Stimulated activated CD8-positive, alpha-beta memory T cell treated with anti-CD3 and anti-CD28 coated beads, Interleukin-4, amount 100 ng/mL, for 4 hours (primary cell): ENCODE measurements at places on chromosomes 7 and 10.
A peak's percentile ranks its signal among the peaks of the same experiment; 100 is the strongest.

- DNase-seq: no peak
These were observed 436.8 kb upstream of the GALNT17 start for GRCh38 chr7:70694971-70695794.

- no peak for DNase-seq
These were observed 18.8 kb downstream of the PTTG1IP2 start for GRCh38 chr7:90488220-90488619.

GRCh38 chr10:12594448-12594944 is 245.1 kb downstream of the CAMK1D start:
- DNase-seq: no peak

DNA sequence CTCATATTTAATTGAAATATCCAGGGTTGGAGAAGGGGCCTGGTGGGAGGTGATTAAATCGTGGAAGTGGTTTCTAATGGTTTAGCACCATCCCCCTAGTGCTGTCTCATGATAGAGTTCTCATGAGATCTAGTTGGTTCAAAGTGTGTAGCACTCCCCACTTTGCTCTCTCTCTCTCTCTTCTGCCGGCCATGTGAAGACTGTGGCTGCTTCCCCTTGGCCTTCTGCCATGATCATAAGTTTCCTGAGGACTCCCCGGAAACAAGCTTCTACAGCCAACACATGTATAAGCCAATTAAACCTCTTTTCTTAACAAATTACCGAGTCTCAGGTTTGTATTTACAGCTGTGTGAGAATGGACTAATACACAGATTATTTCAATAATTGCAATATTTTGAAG is 305.8 kb upstream of the KCND2 start:
- no peak for DNase-seq

GRCh38 chr7:2805213-2805944 is 38.7 kb downstream of the GNA12 start:
- DNase-seq: no peak

DNA sequence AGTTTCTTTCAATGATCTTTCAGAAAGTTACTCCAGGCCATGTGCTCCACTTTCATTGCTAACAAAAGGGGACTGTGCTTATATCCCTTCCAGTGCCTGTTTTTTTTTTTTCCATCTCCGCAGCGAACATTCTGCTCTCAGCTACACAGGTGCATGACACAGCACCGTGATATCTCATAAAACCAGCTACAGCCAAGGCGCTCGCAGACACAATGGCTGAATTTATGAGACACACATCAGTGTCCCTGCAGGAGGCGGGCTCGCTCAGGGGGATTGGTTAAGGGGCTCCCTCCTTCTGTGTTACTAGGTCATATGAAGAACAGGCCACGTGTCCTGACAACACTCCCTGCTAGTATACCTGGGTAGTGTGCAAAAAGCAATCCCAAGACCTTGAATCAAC is 245.5 kb downstream of the SKAP2 start:
- no peak for DNase-seq

DNA sequence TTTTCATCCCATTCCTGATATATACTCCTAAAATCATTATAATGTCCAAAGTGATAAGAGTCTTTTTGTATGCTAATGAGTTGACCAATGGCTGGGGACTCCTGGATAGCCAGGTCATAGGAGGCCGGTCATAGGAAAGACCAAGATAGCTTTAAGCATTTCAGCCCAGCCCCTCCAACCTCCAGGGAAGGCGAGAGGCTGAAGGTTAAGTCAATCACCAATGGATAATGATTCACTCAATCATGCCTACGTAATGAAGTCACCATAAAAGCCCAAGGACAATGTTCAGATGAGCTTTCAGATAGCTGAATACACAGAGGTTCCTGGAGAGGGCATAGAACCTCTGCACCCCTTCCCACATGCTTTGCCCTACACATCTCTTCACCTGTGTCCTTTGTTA is 75.7 kb downstream of the VWDE start:
- no peak for DNase-seq

DNA sequence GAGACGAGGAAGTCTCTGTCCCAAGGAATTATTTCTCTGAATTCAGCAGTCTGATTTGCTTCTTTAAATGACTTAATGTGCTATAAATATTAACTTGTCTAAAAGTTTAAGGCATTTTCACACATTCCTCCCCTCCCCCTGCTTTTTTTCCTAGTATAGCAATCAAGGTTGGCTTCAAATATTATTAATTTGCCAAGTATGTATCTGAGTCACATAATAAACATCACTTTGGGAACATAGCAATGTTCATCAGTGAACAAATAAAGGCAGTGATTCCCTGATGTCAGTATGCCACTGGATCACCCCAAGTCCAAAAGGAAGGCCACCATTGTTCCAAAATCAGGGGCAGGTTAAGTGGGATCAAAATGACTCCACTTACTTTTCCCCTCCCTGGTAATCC is 40.5 kb downstream of the PDE6C start:
- no peak for DNase-seq

DNA sequence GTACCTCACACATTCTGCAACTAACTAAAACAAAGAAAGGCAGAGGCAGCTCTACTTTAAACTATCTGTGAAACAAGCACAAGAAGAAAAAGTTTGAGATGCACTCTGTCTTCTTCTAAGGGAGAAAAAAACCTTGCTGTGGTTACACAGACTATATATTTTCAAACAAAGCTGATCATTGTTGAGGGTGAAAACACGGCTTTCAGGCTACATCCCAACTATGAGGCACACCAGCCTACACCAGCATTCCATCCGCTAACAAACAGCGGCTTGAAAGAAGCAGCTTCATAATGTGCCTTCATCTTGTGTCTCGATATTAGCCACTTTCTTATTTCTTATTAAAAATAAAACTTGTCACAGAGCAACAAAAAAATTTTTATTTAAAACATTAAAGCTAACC is 79.1 kb downstream of the USP6NL start:
- no peak for DNase-seq

DNA sequence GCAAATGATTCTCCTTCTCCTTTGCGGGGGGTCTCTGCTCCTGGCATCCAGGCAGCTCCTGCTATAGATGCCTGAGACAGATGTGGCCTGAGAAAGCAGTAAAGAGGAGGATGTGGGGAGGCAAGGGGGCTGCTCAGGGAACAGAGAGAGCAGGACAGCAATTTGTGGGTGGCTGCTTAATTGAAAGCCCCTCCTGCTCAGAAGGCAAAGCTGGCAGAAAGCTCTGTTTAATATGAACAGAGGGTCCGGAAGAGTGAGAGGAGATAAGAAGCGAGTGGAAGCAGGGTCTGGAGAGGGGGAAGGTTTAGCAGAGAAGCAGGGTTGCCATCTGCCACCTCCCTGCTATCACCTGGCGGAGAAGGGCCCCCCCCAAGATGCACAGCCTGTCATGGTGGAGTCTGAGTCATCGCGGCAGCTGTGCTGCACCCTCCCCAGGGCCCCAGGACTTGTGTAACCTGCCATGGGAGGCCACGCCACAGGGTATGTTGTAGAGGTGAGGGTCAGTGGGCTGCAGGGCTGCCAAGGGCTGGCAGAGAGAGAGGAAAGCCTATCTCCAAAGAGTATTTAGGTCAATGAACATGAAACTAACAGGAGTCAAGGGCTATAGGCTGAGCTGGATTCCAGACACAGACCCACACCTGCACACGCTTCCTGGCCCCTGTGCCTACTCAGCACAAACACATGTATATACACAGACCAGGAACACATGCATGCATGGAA is 1109.8 kb upstream of the AUTS2 start:
- no peak for DNase-seq

DNA sequence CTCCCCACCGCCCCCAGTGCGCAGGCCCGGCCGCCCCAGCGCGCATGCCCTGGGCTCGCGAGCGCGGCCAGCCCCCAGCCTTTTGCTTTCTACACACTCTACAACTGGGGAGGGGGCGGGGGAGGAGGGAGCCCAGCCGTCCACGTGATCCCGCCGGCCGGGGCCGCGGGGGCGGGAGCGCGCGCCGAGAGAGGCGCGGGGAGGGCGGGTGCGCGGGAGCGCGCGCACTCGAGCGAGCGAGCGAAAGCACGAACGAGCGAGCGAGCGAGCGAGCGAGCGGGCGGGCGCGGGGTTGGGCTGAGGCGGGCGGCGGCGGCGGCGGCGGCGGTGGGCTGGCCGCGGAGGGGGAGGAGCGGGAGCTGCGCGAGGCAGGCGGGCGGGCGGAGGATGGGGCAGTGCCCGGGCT is at the start of gene AUTS2:
Gene AUTS2 (plus strand): TSS at position 395 of the 406 bp plus-strand sequence. CDS start 1,179 bp downstream, outside the sequence.
- peak; percentile 32 for DNase-seq

DNA sequence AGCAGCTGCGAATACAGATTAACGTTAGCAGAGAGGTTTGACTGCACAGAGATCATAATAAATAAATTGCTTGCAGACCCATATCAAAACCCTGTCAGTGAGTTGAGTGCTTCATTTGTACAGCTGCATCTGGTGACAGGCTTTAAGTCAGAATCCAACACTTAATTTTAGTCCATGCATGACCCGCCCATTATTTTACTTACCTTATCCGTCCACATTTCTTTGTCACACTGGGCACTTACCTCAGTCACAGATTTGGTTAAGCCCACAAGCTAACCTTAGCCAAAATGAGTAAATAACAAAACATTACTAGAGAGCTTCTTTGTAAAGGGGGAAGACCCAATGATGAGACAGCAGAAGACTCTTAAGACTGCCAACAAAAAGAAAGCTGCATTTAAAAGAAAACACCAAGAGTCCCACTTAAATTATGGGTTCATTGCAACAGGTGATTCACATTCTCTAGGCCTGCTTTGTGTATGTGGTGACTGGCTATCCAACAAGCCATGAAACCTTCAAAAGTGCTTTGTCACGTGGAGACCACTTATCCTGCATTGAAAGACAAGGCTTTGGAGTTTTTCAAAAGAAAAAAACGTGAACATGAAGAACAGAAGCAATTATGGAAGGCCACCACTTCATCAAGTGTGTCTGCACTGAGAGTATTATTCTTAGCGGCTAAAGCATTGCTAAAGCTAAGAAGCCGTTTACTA is 32.2 kb downstream of the PHTF2 start:
- DNase-seq: no peak

- DNase-seq: no peak
These were observed 30.2 kb downstream of the ASNS start for GRCh38 chr7:97842006-97842405.

DNA sequence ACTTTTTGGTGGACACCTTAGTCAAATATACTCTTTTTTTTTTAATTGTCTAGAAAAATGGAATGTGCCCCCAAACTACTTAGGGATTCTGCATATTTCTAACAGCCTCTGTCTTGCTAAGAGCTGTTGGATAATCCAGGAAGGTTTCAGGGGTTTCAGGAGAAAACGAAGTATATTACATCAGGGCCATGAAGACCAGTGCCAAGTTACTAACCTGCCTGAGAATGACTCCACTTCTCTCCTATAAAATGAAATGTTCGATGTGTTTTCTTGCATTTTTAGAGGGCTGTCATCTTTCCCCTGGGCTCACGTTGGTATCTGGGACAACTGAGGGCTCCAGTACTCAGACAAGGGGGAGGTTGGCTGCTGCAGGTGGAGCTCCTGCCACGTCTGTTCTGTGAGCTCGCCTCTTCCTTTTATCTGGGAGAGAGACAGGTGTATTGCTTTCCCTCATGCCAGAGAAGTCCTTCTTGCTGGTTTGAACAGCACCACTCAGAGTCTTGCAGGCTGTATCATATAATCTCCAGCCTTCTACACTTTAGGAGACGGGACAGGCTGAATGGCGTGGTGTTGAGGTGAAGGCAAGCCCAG is 71.3 kb downstream of the CAMK1D start:
- no peak for DNase-seq

GRCh38 chr7:37853468-37853867 is 5.1 kb downstream of the NME8 start:
- no peak for DNase-seq

- no peak for DNase-seq
These were observed 2.4 kb upstream of the EGR2 start for GRCh38 chr10:62818426-62819011.

DNA sequence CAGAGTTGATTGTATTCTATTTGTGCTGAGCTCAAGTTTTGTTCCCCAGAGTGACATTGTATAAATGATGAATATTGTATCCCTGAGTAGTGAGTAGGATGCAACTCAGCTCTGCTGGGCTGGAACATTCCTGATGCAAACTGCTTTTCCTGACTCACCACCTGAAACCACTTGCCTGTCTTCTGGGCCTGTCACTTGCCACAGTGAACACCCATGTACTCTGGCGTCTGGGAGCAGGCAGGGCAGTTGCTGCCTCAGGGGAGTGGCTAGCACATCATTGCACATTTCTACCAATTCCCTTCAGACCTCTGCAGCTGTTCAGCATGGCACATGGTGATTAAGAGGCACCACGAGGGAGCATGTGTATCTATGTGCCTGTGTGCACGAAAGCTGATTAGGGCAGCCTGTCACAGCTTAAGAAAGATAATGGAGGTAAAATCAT is 157.3 kb downstream of the SND1 start:
- no peak for DNase-seq

- no peak for DNase-seq
These were observed 715.9 kb upstream of the LRRN3 start for GRCh38 chr7:110375068-110375467.

DNA sequence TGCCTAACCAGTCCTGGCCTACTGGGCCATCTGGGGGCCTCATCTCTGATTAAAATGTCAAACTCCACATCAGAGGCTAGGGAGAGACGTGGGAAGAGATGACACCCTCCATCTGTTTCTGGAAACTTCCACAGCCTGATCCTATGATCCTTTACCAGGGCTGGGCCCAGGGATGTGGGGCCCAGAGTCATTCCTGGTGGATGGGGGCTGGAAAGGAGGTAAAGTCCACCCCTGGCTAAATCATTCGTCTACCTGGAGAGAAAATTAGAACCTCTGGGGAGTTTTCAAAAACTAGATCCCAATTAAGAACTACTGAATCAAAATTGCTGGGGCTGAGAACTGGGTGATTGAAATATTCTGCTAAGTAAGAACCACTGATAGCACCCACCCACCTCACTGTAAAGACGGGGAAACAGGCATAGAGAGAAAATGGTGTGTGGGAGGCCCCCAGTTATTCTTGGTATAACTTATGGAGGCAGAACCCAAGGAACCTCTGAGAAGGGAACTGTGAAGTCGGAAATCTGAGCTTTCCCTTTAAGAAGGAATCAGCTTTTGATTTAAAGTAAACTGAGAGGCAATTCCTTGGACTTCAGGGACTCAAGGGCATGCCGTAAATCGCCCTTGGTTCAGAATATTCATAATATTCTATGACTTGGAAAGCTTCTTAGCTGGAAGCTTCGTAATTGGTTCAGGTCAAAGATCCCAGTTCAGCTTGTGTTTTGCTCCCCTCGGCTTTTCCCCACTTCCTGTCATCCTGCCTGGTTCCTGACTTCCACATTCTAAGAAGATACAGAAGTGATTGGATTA is 53.1 kb downstream of the PRKAG2 start:
- no peak for DNase-seq

GRCh38 chr7:112084520-112084971 is 121.7 kb downstream of the DOCK4 start:
- no peak for DNase-seq

GRCh38 chr10:31886885-31887284 is 41.7 kb downstream of the ARHGAP12 start:
- DNase-seq: no peak

- DNase-seq: no peak
These were observed 20.6 kb downstream of the RBM20 start for GRCh38 chr10:110664483-110665420.

- DNase-seq: peak; percentile 72
These were observed 19.1 kb downstream of the MXI1 start for GRCh38 chr10:110226543-110226925.

- no peak for DNase-seq
These were observed 15.4 kb downstream of the SH2B2 start for GRCh38 chr7:102302025-102302424.

GRCh38 chr7:75639071-75639885 is 99.5 kb downstream of the HIP1 start:
- DNase-seq: no peak

- DNase-seq: no peak
These were observed 25.8 kb upstream of the PCGF5 start for GRCh38 chr10:91194497-91195179.

GRCh38 chr10:80457554-80458262 is 3.6 kb downstream of the TSPAN14 start:
- DNase-seq: no peak
